ENCODE measurements at places on chromosomes 6 and 20.

- DNase-seq: no peak
Observed at GRCh38 chr6:99940582-99940981, 53.4 kb downstream of the MCHR2 start.

GRCh38 chr6:41768545-41769308 lies 11.0 kb downstream of the FRS3 start:
- no peak for DNase-seq

GRCh38 chr6:149032599-149033405 lies 284.7 kb upstream of the TAB2 start:
- no peak for DNase-seq

- no peak for DNase-seq
Observed at GRCh38 chr20:22522701-22523100, 61.7 kb downstream of the FOXA2 start.

DNA sequence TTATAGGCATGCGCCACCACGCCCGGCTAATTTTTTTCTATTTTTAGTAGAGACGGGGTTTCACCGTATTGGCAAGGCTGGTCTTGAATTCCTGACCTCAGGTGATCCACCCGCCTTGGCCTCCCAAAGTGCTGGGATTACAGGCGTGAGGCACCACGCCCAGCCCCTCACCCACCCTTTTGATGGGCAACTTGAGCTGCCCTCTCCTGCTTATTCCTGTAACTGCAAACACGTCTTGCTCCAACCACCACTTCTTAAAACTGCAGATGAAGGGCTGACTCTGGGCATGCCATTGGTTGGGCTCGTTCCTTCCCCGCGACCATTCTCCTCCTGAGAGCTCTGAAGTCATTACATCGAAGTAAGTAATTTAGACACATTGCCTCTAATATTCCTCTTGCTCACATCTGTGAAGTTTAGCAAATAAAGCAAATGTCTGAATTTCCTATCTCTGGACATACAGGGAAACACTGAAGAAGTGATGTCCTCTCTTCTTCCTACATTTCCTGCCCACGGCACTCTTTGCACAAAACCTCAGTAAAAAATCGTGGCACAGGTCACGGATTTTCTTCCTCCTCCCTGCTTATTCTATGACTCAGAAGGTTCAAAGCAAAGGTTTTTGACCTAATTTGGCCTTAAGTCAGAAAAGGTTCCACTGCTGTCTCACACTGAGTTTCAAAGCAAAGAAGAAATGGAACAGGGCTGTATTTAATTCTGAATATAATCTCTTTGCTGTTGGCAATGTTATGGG lies 117.5 kb downstream of the GMPR start:
- no peak for DNase-seq

- DNase-seq: peak; percentile 20
Observed at GRCh38 chr20:35329435-35330139, 37.4 kb upstream of the FAM83C start.

DNA sequence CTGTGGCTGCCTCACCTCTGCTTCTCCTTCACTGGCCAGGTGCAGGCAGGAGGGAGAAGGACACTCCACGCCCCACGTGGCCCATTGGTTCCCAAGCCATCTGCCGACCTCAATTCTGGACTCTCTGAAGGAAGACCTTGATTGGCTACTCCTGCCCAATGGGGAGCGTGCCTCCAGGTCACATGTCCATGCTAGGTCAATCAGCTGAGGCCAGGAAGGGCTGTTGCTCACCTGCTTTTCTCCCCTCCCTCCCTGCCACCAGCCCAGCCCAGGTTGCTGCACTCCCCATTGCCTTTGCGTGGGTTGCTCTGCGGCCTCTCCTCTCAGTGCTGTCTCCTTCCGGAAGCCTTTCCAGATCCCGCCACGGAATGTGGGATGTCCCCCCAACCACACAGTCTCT lies 21.9 kb upstream of the CDH4 start:
- DNase-seq: no peak

GRCh38 chr20:17969884-17970409 lies 1.1 kb downstream of the MGME1 start:
- no peak for DNase-seq

- DNase-seq: no peak
Observed at GRCh38 chr6:125031385-125031784, 69.1 kb downstream of the RNF217 start.

DNA sequence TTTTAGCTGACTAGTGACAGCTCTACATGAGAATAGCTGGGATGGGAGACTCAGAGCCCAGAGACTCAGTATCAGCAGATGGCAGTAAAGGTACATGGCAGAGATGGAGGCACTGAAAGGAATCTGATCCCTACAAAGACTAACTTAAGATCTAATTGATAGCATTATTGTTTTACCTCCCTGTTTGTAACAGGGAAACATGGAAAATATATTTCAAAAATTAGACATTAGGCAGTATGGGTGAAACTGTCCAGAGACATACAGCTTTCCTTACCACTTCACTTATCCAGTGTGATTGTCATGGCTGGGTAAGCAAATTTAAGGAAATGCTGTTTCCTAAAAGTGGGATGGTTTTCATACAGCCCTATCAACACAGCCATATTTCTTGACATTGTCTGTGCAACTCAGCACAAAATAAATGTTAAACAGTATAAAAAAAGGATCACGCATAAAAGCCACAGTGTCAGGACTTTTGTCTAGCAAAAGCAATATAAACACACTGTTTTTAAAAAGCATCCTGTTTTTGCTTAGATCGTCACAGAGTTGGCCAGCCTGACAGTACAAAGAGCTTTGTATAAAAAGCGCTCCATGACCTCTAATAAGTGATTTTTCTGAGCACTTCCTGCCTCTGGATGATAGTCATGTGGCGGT lies 376.9 kb downstream of the PHF3 start:
- peak; percentile 73 for DNase-seq

GRCh38 chr20:35845561-35845960 lies 73.7 kb downstream of the PHF20 start:
- no peak for DNase-seq

- DNase-seq: no peak
Observed at GRCh38 chr20:57751411-57751810, 41.6 kb upstream of the PMEPA1 start.

GRCh38 chr6:167840526-167841179 lies 13.9 kb downstream of the AFDN start:
- no peak for DNase-seq
